ENCODE measurements at places on chromosomes 12 and 14.

GRCh38 chr14:69129264-69129880, 23.5 kb downstream of the DCAF5 start:
- peak; percentile 83 for DNase-seq

GRCh38 chr14:104867371-104868059, 2.4 kb downstream of the CEP170B start:
- DNase-seq: no peak

DNA sequence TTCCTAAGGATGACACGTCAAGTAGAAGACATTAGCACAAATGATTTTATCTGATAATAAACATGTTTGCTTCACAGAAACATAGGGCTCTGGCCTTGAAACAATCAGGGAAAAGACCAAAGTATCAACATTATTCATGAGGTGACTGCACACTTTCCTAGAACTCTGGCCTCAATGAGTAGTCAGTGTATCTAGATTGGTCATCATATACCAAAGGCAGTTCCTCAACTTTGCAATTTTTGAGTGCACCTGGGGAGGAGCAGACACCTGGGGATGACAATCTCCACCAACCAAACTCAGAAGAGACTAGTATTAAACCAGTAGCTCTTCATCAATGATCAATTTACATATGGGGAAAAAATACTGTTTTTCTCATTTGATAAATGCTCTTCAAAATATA, 4.5 kb downstream of the EDDM3A start:
- no peak for DNase-seq

DNA sequence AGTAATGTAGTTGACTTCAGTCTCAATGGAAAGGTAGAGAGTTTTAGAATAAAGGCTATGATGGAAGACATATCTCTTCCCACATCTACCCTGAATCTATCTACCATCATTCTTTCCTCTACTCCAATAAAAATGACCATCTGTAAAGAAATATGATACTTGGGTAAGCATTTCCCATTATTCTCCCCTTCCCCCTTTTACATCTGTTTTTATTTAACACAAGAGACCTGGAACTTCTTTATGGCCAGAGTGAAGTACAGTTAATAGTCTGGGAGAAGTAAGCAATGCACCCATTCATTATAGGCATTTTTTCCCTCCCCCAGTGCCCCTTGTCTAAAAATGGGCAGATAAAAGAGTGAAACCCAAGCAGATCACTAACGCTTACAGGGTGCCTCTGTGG, 6.5 kb downstream of the TPH2 start:
- no peak for DNase-seq

GRCh38 chr12:3646561-3647241, 106.2 kb downstream of the CRACR2A start:
- no peak for DNase-seq

DNA sequence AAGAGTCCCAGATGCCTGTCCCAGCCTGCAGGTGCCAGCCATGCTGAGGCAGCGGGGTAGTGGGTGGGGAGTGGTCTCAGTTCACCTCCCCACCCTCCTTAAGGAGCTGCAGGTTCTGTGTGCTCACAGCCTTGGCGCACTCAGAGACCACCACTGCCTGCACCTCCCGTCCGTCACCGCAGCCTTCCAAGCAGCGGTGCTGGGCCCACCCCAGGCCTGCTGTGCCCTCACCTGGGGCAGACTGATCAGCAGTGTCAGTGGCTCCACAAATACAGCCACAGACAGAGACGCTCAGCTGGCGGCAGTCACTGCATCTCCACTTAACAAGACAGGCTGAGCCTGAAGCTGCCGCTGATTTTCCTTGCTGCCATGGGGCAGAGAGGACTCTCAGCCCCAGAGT, 120.2 kb downstream of the RFLNA start:
- DNase-seq: no peak

DNA sequence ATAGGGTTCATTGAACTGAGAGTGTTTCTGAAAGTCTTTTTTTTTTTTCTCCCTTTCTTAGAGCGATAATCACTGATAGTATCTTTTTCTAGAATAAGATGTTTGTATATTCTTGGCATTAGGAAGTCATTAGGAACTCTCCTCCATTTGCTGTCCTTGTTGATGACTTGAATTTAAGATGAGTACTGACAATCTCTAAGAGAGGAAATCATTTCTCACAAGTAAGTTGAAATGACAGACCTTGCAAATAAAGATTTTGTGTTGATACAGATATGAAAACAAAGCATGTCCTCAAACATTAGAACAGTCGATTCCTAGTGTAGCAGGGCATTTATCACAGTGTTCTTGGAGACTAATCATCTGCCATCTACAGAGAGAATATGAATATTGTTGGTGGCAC, 458.4 kb upstream of the SYT1 start:
- DNase-seq: no peak

- peak; percentile 31 for DNase-seq
These were observed 27.4 kb upstream of the KLRB1 start for GRCh38 chr12:9634969-9635754.

DNA sequence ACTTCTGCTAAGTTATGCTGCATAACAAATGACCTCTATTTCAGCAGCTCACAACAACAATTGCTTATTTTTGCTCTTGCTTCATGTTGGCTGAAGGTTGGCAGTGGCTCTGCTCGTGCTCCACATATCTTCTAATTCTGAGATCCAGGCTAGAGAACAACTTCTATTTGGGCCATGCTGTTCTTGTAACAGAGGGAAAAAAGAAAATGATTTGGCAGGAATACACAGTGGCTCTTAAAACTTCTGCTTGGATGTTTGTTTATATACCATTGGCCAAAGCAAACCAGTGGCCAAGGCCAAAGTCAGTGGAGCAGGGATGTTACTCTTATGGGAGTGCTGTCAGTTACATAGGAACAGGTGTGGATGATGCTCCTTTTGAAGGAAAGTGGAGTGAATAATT, 32.1 kb downstream of the GPHN start:
- DNase-seq: no peak

DNA sequence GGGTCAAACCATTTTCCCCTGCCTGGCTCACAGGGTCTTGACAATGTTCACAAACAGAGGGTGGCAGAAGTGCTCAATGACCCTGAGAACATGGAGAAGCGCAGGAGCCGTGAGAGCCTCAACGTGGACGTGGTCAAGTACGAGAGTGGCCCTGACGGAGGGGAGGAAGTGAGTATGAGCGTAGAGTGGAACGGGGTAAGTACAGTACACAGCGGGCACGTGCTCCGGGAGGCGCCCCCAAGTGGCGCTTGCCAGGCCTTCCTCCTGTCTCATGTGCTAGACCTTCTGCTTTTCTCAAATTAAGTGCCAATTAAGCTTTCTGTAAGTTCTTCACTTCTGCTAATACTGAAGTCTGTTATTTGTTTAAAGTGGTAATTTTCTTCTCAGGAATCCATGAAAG, 35.9 kb downstream of the XRCC3 start:
- peak; percentile 67 for DNase-seq

DNA sequence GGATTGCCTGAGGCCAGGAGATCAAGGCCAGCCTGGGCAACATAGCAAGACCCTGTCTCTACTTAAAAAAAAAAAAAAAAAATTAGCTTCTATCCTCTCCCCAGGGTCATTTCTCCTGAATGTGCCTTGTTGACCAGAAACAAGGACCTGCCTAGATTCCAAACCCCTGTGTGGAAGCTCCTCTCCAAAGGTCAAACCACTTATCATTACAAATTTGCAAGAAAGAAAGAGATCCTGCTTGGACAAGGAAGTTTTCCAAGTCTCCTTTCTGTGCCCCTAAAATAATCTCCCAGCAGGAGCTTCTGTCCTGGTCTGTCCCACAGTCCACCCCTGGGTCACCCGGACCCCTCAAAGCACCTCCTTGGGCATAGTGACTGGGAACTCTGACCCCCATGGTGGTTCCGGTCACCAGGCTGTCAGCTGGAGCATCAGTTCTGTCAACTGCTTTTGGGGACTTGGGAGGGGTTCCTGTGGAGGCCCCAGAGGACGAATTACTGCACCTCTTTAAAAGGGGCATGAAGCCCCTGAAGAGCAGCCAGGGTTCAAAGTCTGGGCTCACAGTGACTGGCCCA, 38.4 kb downstream of the ACTN1 start:
- DNase-seq: no peak

DNA sequence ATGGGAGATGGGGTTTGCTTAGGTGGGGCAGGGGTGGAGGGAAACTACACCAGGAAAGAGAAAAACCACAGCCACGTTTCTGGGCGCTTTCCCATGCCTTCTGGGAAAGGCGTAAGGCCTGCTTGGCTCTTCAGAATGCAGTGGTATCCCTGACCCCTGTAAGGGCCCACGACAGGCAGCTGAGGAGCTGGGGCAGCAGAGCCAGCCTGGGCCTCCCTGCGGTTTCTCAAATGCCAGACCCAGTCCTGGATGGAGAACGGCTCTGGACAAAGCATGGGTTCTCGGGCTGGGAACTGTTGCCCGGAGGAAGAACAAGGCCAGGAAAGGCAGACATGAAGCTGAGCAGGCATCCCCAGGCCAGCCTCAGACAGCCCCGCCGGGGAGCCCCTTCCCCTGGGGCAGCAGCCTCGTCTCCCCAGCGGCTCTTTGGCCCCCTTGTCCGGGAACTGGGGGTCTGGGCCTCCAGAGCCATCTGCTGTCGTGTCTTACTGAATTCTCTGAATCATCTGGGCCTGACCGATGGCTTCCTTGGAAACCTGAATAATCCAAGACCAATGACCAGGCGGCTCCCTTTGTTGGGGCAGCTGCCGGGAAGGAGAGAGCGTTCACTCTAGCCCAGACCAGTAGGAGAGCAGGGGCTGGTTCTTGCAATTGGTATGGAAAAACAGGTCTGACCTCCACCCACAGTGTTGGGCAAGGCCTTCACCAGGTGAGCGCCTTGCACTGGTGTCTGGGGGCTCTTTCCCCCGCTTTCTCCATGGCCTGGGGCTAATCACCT, 64.0 kb upstream of the RIN3 start:
- DNase-seq: no peak

Data from NB4 (cell line).